ENCODE measurements at places on chromosomes 4 and X.

DNA sequence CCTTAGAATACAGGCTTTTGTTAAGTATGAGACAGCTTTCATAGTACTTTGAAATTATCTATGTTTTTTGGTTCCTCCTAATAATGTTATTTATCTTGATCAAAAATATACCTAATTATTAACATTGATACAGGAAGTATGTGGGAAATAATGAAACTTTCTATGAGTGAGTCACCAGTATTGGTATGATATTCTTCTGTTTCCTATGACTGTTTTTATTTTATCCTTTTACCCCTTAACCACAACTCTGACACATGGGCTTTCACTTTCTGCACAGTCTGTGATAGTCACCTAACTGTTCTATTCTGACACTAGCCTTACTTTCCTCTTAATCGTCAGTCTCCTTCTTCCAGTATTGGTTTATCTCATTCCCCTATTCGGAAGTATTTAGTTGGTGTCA is 4.7 kb downstream of the THAP9 start:
- no peak for DNase-seq

DNA sequence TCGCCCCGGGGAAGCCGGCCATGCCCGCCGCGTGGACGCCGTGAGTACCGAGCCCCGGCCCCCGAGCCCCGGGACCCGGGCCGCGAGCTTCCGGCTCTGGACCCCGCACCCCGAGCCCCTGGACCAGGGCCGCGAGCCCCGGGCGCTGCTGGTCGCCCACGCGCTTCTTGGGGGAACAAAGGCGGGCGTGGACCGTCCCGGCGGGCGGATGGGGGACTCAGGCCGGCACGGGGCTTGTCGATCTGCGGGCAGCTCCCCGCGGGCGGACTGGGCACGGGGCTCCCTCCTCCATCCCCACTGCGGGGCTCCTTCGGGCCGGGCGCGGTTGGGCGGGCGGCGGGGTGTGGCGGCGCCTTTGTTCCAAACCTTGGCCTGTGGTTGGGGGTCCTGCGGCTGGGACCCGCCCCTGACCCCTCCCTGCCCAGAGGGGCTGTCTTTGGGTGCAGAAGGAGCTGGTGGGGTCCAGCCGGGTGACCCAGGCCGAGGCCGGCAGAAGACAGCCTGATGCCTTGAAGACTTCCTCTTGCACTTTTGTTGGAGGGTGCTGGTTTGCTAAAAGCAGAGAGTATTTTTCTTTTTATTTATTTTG is 25.2 kb upstream of the ADD1 start:
- no peak for DNase-seq

DNA sequence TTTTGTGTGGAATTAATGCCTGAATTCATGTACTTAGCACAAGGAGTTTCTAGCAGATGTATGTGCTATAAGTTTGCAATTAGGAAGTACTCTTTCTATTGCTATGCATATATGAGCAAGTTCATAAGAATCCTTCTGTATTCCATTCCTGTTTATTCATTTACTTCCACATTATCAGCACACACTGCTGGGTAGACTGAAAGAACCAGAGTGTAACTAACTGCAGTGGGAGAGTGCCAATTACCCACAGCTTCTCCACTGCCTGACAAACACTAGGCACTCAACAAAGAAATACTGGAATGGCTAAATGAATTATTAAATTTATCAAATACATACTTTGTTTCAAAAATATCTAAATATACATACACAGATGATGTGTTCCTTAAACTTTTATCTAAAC is 219.6 kb downstream of the CAMK2D start:
- DNase-seq: no peak

DNA sequence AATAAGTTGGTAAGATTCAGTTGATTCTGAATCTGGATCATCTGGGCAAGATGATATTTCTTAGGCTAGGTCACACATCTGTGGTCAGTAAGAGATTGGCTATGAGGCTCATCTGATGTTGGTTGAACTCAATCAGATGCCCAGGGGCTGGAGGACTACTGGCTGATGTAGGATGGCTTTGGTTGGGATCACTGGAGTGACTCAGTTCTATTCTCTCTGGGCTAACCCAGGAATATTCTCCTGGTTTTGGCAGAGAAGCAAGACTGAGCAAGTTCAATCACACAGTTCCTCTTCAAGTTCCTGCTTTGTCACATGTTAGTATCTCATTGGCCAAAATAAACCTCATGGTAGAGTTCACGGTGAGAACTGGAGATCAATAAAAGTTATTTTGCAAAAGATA is 902.3 kb upstream of the SLIT2 start:
- DNase-seq: no peak

DNA sequence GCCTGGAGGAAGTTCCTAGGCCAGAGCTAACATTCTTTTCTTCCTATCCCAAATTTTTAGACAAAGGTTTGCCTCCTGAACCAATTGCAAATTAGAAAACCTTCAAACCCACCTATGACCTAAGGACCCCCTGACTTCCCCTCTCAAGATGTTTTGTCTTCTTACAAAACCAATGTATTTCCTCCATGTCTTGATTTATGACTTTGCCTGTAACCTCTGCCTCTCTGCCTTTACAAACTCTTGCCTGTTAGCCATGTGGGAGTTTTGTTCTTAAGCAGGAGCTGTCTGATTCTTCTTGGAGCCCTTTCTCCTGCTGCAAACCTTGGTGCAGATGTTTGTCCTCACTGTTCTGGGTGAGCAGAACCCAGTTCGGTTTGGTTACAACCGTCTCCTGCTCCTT is 222.3 kb upstream of the BOD1L1 start:
- DNase-seq: no peak

DNA sequence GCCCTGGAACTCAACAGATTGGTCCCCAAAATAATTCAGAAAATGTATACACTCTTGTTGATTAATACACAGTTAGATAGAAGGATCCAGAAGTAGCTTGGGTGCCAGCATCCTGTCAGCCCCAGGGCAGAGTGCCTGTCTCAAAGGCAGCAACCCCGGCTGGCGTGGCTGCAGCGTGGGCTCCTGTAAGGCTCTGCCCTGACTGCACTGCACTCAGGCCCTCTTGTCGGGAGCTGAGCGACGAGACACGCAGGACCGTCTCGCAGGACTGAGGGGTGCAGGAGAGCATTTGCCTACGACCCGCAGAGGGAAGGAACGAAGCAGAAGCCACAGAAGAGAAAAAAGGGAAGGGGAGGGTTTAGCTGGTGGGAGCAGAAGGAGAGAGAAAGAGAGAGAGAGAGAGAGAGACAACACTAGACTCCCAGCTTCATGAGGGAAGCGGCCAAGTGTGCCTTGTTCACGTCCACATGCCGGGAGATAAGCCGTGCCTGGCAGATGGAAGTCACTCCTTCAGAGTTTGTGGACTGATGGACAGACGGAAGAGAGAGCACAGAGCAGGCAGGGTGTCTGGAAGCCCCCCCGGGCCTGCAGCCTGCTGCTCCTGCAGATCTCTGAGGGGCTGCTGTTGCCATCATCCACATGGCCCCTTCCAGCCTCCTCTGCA is 38.7 kb upstream of the HELT start:
- no peak for DNase-seq

DNA sequence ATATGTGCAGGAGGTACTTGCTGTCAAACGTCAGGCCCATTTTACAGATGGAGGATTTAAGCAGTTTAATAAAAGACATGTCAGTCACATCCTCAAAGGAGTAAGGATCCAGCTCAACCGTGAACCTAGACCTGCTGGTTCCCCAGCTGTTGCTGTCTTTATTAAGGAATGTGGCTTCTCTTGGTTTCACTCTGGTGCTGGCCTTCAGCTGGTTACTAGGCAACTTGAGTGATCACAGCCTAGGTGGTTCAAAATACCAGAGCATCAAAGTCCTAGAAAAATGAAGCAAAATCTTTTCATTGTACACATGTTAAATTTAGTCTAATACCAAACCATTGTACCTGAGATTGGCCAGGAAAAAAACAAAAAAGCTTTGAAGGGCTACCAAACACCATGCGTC is 32.7 kb upstream of the GLRA2 start:
- DNase-seq: no peak

DNA sequence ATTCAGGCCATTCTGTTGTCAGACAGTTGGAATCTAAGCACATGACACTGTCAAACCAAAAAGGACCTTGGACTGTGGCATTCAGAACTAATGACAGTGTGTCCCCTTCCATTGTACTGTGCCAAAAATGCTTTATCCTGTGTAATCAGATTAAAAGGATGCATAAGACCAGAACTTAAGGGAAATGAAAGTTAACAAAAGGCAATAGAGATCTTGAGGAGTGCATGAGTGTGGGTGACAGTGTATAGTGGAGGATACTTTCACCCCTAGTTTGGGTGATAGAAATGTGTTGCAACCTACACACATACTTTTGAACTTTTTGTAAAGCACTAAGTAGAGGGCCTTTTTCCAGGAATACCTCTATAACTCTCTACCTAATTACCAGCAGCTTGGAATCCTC is 4.5 kb downstream of the CYSLTR1 start:
- no peak for DNase-seq

DNA sequence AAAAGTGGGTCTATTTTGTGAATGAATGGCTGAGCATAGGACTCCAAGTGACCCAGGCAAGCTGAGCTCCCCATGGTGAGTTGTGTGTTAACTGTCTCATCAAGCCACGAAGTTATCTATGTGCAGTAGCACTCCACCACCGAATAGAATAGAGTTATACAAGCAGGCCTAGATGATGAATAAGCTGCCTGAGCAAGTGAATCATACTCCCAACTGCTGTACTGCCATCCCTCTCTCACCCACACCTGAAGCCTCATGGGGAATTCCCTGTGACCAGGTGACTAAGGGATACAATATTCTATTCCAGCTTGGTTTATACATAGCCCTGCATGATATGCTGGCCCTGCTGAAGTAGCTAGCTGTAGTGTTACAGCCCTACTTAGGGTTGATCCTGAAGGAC is 38.7 kb downstream of the KDM5C start:
- DNase-seq: peak; percentile 9

DNA sequence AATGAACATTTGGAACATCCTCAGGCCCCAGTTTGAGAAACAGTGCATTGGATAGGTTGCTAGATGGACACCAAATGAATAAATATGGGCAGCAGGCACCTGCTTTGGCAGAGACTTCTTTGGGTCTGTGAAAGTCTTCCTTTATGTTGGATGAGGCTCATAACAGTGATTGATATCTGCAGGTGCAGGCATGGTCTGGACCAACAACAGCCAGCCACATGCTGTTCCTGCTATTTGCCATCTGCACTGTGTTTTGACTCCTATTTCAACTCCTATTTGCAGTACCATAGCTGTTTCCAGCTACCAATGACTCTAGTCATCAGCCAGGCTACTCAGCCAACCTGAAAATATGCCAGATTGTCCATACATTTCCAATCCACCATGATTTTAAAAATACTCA is 60.9 kb downstream of the ANAPC4 start:
- no peak for DNase-seq

DNA sequence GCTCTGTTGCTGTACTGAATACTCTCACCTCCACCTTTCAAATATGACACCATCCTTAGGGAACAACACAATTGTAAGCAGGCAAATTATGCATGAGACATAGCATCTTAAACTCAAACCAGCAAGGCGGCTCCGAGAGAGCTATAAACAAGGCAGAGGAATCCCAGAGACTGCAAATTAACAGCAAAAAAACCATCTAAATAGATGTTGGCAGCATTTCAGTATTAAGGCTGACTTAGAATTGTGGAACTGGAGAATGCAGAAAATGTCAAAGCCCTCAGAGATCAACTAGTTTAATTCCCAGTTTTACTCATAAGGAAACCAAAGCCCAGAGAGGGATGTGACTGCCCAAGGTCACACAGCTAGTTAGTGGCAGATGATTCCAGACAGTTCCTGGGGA is 37.2 kb upstream of the SPANXC start:
- no peak for DNase-seq

DNA sequence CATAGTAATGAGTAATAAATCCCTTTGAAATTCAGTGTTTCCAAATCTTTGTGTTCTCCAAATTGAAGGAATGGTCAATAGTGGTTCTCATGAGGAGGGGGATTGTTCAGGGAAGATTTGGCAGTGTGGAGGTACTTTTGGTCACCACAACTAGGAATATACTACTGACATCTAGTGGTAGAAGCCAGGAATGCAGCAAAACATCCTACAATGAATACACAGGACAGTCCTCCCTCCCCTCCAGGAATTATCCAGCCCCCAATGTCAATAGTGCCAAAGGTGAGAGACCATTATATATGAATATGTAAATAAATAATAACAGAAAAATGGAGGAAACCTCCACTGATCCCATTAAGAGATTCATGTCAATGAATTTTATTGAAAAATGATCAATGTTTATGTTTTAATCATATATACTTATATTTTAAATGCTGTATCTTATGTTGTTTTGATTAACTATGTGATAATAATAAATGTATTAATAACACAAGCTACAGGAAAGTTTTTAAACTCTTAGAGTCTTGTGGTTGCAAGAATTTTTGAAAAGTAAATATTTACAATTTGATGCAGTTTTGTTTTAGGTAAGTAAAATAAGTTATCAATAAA is 14.4 kb upstream of the FAM9A start:
- no peak for DNase-seq

GRCh38 chrX:2242980-2243379 is 257.8 kb downstream of the DHRSX start:
- DNase-seq: no peak

- no peak for DNase-seq
Measured at GRCh38 chrX:22124098-22124497, 92.0 kb downstream of the PHEX start.

DNA sequence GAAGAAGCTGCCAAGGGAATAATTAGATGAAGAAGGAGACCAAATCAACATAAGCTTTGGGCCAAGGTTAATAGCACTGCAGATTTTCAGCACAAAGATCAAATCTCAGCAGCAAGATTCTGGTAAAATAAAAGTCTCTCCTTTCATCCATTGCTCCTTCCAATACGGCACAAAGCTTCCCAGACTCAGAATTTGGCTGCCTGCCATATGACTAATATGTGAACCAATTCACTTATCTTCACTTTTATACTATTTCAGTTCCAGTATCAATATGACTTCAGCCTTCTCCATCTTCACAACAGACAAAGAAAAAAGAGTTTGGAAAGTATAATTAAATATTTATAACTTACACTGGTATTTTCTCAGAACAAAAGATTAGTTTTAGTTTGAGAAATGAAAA is 978.3 kb upstream of the GRID2 start:
- DNase-seq: no peak

DNA sequence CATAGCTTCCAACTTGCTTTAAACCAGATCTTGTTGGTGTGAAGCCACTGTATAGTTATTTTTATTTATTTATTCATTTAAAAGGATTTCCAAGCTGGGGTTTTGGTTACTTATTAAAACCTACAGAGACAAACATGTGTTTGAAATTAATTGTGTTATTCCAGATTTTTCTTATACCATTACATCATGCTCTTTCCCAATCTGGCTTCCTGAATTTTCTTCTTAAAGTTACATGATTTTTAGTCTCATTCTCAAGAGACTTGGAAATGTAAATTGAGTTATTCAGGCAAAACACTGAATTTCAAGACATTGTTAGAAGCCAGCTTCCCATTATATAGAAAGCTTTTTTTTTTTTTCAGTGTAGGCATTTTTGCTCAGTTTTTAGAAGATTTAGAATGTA is 381.9 kb downstream of the IL1RAPL1 start:
- DNase-seq: no peak
